ENCODE measurements at places on chromosomes 2 and 18. TPM values are rescaled to one million over a fixed set of nuclear protein-coding genes. Genes with fewer than 3 reads are reported as not detected.

Gene FAM228B
- total RNA-seq, result 5.6 TPM

Gene DLGAP1
- 0.39 TPM for total RNA-seq

DNA sequence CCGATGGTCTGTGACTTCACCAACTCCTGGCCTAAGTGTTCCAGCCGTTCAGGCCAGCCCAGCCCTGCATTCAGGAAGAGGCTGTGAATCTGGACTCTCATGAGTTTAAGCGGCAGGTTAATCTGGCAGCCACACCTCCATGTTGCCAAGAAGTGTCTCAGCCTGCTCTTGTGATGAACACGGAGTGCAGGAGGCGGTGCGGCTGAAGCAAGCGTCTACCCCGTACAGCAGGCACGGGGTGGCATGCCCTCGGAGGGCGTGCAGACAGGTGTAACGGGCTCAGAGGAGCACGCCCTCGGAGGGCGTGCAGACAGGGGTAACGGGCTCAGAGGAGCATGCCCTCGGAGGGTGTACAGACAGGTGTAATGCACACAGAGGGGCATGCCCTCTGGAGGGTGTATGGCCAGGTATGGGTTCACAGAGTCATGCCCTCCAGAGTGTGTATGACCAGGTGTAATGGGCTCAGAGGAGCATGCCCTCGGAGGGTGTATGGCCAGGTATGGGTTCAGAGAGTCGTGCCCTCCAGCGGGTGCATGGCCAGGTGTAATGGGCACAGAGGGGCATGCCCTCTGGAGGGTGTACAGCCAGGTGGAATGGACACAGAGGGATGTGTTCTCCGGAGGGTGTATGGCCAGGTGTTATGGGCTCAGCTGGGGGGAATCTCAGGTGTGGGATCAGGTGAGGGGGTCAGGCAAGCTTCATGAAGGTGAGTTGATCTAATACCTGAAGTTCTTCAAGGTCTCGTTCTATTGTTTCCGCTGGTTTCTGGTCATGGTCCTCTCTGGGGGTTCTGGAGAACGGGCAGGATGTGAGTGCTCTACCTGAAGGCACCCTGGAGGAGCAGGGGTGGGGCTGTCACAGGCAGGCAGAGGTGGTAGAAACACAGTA is 22.6 kb downstream of the CROCC2 start:
- no peak overlapping the region for H3K4me3 ChIP-seq
- DNase-seq, result no peak
- H3K27ac ChIP-seq, result no peak overlapping the region
- no peaks in the 10 kb centered on the region for H3K4me1 ChIP-seq
- H3K27me3 ChIP-seq, result no peaks in the 10 kb centered on the region
- no peaks in the 10 kb centered on the region for H3K36me3 ChIP-seq

DNA sequence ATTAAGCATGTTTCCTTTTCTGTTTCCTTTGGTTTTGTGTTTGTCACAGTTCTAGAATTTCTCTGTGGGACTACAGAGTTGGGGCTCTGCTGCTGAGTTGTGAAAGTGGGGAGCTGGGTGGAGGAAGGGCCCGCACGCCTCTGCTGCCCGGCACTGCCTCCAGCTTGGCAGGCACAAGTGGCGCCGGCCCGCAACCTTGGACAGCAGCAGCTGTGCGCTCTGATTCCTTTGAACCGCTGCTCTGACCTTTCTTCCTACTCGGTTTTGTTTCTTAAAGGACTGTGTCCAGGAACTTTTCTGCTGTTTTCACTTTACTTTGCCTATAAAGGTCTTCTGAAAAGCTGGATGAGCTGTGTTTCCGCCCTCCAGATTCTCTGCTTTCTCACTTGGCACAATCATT is 137.6 kb upstream of the ALPP start:
- no peaks in the 10 kb centered on the region for H3K36me3 ChIP-seq
- no peaks in the 10 kb centered on the region for H3K27me3 ChIP-seq
- H3K27ac ChIP-seq, result no peak overlapping the region
- H3K4me3 ChIP-seq, result no peak overlapping the region

DNA sequence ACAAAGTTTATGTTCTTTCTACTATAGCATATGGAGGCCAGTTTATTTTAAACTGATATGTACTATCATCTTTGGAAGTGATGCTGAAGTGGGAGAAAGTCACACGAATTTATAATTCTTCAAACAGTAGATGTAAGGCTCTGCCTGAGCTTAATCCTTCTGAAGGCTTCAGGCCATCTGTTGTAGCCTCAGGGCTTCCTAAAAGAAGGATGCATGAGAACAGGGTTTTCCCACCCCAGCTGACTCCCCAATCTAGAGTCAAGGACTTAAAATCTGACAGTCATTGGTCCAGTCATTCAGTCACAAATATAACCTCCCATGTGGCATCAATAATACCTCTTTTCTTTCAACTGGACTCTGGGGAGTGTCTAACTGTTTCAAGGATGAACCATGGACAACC is 330.5 kb downstream of the KCNS3 start:
- no peak overlapping the region for H3K27ac ChIP-seq
- H3K27me3 ChIP-seq, result peaks cover 17% of the 10 kb centered on the region
- H3K36me3 ChIP-seq, result no peaks in the 10 kb centered on the region
- no peak overlapping the region for H3K4me3 ChIP-seq

GRCh38 chr18:13570216-13570615 is 156.1 kb downstream of the FAM210A start:
- no peak overlapping the region for H3K27ac ChIP-seq
- H3K27me3 ChIP-seq, result no peaks in the 10 kb centered on the region
- H3K36me3 ChIP-seq, result no peaks in the 10 kb centered on the region

Data from HCT116 (cell line).